ENCODE measurements at places on chromosomes 3 and 15.

DNA sequence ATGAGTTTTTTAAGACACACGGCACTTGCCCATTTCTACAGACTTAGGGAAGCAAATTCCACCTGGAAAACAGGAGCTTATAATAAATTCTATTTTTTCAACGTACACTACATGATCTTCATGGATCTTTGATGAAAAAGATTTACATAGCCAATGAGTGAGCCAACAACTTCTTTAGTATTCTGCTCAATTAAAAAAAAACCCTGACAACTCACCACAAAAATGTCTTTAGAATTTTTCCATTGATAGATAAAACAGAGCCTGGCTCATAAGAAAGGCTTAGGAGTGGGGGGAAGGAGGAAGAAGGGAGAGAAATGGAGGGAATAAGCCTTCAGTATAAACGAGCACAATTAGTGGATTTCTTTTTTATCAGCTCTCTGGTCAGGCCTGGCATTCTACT is 126.7 kb downstream of the ATP10A start:
- no peak for DNase-seq

GRCh38 chr15:41944313-41944940 is 27.9 kb downstream of the EHD4 start:
- no peak for DNase-seq

DNA sequence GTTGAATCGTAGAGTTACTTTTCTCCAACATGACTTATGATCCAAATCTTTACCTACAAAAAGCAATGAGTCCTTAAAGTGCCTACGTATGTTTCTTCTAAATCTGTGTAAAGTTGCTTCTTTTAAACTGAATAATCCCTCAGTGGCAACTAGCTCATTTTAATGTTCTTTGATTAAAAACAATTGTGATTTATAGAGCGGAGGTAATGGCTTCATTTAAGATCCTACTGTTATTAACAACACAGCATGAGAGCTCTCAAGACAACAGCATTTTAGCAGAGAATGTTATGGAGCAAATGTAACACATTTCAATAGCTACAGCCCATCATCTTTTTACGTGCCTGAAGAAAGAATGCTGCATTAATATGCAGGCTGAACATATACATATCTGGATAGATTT is 55.3 kb upstream of the VGLL3 start:
- no peak for DNase-seq

GRCh38 chr15:29008846-29009245 is 123.1 kb downstream of the APBA2 start:
- peak; percentile 36 for DNase-seq

DNA sequence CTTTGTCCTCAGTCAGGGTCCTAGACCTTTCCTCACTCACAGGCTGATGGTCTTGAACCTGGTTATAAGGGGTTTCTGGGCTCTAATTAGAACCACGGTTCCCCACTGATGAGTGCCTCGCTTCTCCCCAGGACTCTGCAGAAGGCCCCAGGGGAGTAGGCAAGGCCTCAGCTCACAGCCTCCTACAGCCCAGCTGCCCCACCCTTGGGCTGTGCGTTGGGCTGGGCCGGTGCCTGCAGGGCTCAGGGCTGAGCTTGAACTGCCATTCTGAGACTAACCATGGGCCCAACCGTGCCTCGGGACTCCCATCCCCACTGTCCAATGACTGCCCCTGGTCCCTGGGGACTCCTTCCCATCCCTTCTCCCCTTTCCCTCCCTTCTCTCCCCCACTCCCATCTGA is 25.6 kb downstream of the CLEC3B start:
- DNase-seq: no peak

All from kidney (tissue), 22 donors.